Smooth muscle cell of the brain vasculature (primary cell): ENCODE measurements at places on chromosomes 16 and 17.

DNA sequence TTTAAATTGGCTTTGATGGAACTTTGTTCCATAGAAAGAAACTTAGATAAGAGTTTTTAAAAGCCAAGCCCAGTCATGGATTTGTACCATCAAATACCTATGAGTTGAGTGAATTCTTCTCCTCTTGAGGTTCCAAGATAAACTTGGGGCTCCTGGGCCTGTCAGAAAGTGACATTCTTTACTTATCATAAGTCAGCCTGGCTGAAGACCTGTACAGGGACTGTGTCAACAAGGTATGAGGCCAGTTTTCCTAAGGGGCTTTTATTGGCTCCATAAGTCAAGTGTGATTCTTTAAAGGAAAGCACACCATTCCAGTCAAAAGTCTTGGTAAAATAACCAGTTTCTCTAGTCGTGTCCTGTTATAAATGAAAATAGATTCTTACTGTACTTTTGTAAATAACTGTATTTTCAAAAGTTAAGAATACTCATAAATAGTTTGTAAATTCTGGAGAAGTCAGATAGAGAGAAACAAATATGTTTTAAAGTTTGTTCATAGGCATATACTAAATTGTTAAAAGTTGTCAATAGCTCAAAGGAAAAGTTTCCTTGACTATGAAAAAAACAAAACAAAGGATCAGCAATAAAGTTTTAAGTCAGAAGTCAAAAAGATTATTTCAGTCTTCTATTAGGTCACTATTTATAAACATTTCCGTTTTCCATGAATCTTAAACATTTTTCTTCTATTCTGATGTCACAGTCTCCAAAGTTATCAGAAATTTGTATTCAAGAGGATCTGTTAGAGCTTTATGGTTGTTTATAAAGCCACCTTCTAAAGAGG lies 22.5 kb upstream of the MYO1D start:
- DNase-seq = no peak

- DNase-seq = no peak
These were observed 8.5 kb downstream of the C17orf100 start for GRCh38 chr17:6660101-6660500.

- no peak for DNase-seq
These were observed 6.9 kb upstream of the TEX2 start for GRCh38 chr17:64269687-64270649.

- no peak for DNase-seq
These were observed 363.7 kb downstream of the SNX29 start for GRCh38 chr16:12340151-12340733.

DNA sequence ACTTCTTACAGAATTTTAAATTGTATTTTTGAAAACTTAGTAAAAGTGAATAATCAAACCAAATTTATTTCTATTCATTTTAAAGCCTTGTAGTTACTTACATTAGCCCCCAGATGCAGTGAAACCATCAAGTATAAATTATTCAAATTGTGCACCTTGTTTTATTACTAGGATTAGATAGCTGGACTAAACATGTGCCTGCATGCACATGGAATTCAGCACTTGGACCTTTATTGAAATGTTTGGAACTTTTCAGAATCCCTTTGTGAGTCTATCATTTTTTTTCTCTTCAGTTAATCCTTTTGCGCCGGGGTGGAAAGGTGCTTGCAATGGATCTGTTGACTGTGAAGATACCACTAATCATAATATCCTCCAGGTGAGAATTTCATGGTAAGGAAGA lies 4.7 kb downstream of the ZPBP2 start:
- DNase-seq = no peak

- DNase-seq = no peak
These were observed 88.1 kb downstream of the AMFR start for GRCh38 chr16:56337131-56337857.

- DNase-seq = no peak
These were observed 54.2 kb downstream of the ANKFY1 start for GRCh38 chr17:4209611-4210010.

DNA sequence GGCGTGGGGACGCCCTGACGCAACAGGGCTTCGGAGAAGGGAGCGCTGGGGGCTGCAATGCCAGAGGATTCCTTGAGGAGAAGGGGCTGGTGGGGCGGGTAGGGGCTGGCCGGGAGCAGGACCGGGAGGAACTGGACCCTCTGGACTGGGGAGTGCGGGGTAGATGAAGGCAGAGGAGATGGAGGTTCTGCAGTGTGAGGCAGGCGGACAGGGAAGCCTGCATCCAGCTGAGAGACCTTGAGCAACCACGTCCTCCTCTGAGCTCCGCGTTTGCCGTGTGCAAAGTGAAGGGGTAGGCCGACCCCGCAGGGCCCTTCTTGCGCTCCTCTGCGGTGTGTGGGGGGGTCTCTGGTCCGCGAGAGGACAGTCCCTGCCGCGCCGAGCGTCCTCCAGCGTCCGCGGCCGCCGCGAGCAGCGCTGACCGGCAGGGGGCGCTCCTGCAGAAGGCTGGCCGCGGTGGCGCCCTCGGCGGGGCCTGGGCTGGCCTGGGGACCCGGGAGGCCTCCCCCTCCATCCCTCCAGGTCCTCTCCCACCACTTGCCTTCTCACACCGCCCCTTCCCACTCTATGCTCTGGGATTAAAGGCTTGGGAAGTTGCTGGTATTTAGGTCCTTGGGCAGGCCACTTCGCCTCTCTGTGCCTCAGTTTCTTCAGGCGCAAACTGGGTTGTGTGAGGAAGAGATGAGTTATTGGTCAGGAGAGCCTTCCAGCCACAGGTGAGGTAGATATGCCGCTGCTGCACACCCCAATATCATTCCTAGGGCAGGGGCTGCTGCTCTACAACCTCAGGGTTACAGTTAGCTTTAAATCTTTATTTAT lies 9.6 kb upstream of the WNT9B start:
- DNase-seq = no peak

DNA sequence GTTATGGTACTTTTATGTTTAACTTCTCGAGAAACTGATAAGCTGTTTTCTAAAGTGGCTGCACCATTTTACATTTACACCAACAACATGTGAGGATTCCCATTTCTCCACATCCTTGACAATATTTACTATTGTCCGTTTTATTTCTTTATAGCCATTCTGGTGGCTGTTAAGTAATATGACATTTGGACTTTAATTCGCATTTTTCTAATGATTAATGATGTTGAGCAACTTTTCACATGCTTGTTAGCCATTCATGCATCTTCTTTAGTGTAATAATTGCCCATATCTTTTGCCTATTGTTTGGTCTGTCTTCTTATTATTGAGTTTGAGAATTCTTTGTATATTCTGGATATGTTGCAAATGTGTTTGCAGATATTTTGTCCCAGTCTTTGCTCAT lies 114.2 kb downstream of the DNAH9 start:
- no peak for DNase-seq

DNA sequence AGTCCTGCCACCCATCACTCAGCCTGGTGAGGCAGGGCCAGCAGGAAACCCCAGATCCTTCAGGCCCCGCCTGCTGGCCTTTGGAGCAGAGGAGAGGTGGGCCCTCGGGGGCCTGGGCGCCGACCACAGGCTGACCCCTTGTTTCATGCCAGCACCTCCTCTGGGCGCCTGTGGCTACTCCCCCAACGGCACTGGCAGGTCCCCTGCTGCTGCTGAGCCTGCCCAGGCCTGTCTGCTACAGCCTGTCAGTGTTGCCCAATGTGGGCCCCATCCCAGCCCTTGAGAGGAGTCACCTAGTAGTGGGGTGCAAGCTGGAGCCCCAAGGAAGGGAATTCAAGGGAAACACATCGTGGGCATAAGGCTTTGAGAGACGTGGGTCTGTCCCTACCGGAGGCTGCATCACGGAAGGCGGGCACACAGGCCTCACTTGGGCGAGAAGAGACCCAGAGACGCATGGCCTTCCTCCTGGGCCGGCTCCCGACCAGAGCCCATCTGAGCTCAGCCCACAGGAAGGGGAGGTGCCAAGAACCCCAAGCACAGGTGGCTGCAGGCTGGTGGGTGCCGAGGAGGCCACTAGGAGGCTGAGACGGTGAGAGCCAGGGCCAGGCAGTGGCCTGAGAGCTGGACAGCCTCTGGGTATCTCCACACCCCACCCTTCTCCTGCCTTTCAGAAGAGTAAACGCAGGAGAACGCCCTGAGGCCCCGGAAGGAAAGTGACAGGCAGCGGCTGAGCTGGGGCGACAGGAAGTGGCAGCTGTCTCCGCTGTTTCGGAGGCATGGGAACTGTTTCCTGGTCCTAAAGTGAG lies 8.0 kb upstream of the FASN start:
- no peak for DNase-seq

- no peak for DNase-seq
These were observed 4.9 kb downstream of the SDK2 start for GRCh38 chr17:73639322-73639721.

- peak; percentile 32 for DNase-seq
These were observed 8.8 kb upstream of the DNASE1 start for GRCh38 chr16:3645504-3646347.

DNA sequence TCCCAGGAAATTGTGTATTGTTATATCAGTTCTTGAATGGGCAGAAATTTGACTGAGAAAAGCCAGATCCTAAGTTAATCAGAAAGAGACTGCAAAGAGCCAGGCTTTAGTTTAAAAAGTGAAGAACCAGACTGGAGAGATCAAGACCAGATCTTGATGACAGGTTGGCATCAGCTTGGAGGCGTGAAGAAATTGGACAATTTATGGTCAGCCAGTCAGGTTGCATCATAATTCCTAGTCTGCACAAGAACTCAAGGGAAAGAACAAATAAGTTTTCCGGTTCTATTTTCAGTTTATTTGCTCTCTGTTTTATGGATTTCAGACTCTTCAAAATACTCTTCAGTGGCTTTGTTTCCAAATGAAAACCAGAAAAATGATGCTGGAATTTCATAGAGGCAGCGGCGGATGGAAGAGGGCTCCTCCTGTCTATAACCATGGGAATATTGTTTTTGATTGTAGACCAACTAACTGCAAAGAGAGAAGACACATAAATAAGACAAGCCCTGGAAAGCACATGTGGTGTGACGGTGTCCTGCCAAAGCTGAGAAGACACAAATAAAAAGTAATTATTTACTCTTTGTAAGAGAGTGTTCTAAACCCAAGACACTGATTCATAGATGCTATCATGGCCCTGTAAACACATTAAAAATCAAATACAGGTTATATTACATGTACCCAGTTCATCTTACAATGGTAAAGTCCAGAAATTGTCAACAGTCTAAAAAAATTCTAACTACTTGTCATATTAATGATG lies 91.7 kb downstream of the PCTP start:
- no peak for DNase-seq

- DNase-seq = no peak
These were observed 1.1 kb downstream of the SPECC1 start for GRCh38 chr17:20010099-20010863.

DNA sequence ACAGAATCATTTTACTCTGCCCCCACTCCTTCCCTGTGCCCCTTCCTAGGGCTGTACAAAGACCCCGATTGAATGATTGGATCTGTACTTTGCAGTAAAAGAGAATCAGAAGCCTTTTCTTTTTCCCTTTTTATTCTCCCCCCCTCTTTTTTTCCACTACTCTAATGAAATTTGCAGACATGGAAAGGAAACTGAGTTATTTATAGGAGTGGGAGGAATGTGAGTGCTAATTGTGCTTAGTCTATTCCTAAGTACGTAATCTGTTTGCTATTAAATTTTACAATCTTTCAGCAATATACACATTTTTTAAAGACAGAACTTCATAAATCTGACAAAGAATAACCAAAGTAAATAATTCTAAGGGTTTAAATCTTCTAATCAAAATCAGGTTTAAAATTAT lies 314.3 kb downstream of the MAP2K6 start:
- DNase-seq = no peak

DNA sequence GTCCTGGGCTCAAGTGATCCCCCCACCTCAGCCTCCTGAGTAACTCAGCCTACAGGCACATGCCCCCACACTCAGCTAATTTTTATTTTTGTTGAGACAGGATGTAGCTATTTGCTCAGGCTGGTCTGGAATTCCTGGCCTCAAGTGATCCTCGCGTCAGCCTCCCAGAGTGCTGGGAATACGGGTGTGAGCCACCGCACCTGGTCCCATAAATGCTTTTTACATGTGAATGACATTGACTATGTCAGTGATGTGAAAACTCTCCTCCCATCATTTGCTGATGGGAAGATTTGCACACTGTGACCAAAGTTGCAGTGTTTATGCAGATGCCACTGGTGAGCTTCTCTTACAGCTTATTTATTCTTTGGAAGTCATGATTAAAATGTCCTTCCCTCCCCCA lies 15.0 kb downstream of the PLCD3 start:
- no peak for DNase-seq

GRCh38 chr16:27350006-27350405 lies 36.2 kb downstream of the IL4R start:
- DNase-seq = no peak

- DNase-seq = no peak
These were observed 17.1 kb upstream of the MARCHF10 start for GRCh38 chr17:62825182-62825581.

DNA sequence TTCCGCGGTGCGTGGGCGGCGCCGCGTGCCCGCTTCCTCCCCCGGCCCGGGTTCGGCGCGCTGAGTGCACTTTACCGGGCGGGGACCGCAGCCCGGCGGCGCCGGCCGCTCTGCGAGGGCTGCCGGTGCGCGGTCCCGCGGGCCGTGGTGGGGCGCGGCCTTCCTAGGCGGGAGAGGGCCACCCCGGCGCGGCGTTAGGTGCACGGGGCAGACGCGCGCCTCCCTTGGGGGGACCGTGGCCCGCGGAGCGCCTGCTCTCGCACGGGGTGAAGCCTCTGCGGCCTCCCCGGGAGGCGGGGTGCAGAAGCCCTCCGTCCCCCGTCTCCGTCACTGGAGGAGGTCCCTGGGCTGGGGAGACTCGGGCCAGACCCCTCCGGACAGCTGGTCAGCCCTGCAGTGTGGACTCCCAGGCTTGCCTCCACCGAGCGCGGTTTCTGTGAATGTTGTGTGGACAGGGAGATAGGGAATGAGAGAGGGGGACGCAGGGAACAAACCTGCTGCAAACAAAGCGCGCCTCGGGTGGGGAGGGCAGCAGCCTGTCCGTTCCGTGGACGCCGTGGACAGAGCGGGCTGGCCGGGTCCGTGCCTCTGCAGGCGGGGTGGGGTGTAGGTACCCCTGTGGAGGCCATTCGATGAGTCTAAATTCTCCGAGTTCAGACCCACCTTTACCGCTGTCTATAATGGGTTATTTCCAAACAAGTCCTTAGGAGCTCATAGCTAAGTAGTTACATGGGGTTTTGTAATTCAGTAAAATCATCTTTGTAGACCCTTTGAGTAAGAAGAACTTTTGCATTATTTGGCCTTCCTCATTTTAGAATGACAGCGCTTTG lies 721 bp downstream of the TBCD start:
- DNase-seq = no peak

DNA sequence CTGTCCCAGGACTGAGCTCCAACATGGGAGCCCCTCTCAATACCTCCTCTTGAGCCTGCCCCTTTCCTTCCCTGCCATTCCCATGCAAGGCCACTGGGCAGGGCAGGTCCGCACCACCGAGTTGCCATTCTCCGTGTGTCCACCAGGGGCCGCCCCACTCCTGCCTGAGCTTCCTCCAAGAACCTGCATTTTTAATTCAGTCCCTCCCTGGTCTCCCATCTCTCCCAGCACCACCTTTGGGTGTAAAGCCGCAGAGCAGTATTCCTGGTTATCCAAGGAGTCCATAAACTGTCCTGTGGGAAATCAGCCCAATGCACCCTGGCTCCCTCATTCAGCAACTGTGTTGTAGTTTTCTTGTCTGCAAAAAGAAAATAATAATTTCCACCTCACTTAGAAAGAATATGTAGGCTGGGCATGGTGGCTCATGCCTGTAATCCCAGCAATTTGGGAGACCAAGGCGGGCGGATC lies 15.9 kb upstream of the ANKRD40CL start:
- peak; percentile 81 for DNase-seq
